ENCODE measurements at places on chromosomes 2 and 18.

GRCh38 chr2:47250586-47251403 lies 95.7 kb upstream of the STPG4 start:
- no peaks in the 10 kb centered on the region for H3K27me3 ChIP-seq
- H3K4me3 ChIP-seq = no peak overlapping the region
- H3K4me1 ChIP-seq = no peaks in the 10 kb centered on the region
- H3K27ac ChIP-seq = no peak overlapping the region
- H3K36me3 ChIP-seq = no peaks in the 10 kb centered on the region

DNA sequence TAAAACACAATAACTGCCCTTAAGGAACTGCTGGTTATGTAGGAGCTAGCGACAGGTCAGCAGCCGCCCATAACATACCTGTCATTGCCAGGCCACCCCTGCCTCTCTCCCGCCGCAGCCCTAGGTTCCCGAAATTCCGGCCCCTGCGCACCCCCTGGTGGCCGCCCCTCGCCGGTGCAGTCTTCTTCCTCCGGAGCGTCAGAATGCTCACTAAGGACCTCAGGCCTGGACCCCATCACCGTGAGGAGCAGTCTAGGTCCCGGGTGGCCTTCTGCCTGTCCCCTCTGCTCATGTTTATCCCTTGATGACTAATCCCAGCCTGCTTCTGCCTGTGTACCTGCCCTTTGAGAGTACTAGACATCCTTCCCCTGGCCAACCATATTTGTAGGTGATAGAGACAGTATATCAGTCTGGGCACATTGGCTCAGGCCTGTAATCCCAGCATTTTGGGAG lies 115.7 kb upstream of the SLC1A4 start:
- no peaks in the 10 kb centered on the region for H3K27me3 ChIP-seq
- peaks cover 6% of the 10 kb centered on the region for H3K4me1 ChIP-seq

GRCh38 chr2:221747289-221747972 lies 175.3 kb upstream of the EPHA4 start:
- no peaks in the 10 kb centered on the region for H3K27me3 ChIP-seq
- DNase-seq = no peak
- H3K27ac ChIP-seq = no peak overlapping the region
- H3K4me1 ChIP-seq = no peaks in the 10 kb centered on the region

GRCh38 chr18:2706903-2707302 lies 51.4 kb downstream of the SMCHD1 start:
- H3K4me1 ChIP-seq = peaks cover 23% of the 10 kb centered on the region
- no peak overlapping the region for H3K4me3 ChIP-seq
- no peak for DNase-seq
- H3K27ac ChIP-seq = peak overlapping the region; percentile 83
- peaks cover 50% of the 10 kb centered on the region for H3K36me3 ChIP-seq
- no peaks in the 10 kb centered on the region for H3K27me3 ChIP-seq

DNA sequence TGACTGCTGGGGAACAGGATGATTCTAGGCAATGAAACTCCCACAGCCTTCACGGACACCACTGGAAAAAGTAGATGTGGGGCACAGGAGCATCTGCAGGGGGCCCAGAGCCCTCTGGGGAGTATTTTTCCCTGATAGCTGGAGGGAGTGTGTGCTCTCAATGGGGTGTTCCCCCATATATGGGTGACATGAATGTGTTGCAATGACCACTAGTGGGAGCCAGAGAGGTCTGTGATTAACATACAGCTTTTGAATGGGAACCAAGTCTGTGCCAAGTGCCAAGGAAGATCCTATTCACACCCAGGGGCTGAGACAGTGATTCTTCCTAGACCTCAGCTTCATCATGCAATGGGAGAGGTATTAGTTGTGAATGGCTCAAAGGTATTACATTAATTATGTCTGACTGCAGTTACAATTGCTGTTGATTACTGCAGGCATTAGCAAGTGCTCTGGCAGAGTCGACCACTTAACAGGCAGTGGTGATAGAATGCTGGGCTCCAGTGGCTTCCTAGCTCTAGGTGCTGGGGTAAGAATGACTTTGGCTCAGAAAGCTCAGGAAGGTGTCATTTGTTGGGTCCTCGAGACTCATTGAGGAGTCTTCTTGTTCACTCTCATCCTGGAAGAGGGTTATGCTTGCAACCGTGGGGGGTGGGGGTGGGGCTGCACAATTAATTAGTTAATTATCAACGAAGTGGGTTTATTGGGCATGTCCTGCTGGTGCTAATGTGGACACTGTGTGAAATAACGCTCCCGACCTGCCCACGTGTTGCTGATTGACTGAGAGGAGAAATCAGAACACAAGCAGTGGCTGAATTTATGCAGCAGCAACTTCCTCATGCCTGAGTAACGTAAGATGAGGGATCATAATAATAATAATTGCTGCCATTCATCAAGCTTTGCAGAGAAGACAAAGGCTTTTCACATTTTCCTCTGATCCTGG lies 194.1 kb downstream of the CLIP4 start:
- peak; percentile 19 for DNase-seq
- H3K36me3 ChIP-seq = no peaks in the 10 kb centered on the region
- H3K27me3 ChIP-seq = peaks cover 51% of the 10 kb centered on the region
- no peak overlapping the region for H3K27ac ChIP-seq
- H3K4me3 ChIP-seq = no peak overlapping the region

GRCh38 chr2:181348107-181348837 lies 108.9 kb upstream of the ITGA4 start:
- no peaks in the 10 kb centered on the region for H3K27me3 ChIP-seq
- peaks cover 14% of the 10 kb centered on the region for H3K36me3 ChIP-seq
- no peak for DNase-seq
- peak overlapping the region; percentile 36 for H3K27ac ChIP-seq
- H3K4me1 ChIP-seq = peaks cover 24% of the 10 kb centered on the region

GRCh38 chr2:241080405-241081189 lies 21.5 kb downstream of the MTERF4 start:
- H3K36me3 ChIP-seq = peaks cover 12% of the 10 kb centered on the region
- DNase-seq = no peak
- peak overlapping the region; percentile 44 for H3K27ac ChIP-seq
- H3K4me1 ChIP-seq = peaks cover 4% of the 10 kb centered on the region
- H3K27me3 ChIP-seq = no peaks in the 10 kb centered on the region

- no peaks in the 10 kb centered on the region for H3K27me3 ChIP-seq
- peaks cover 46% of the 10 kb centered on the region for H3K4me1 ChIP-seq
- no peak for DNase-seq
- H3K36me3 ChIP-seq = no peaks in the 10 kb centered on the region
- H3K4me3 ChIP-seq = no peak overlapping the region
Measured at GRCh38 chr2:64765160-64765805, 111.6 kb upstream of the SERTAD2 start.

DNA sequence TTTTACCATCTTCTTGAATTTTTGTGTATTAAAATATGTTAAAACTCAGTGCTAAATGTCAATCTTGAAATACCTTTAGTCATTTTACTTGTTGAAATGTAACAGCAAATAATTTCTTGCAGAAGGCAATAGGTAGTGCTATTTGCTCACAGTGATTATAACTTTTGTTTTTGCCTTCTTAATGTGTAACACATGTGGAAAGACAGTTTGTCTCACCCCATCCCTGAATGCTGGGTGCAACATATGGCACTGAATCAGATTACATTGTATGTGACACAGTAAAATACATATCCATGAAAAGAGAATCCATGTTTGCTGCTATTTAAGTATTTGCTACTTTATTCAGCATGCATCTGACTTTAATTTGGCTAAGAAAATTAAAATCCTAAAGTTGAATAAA lies 35.3 kb downstream of the FRZB start:
- H3K4me3 ChIP-seq = no peak overlapping the region
- no peaks in the 10 kb centered on the region for H3K4me1 ChIP-seq
- H3K27me3 ChIP-seq = peaks cover 20% of the 10 kb centered on the region
- no peak overlapping the region for H3K27ac ChIP-seq
- no peak for DNase-seq
- H3K36me3 ChIP-seq = no peaks in the 10 kb centered on the region

DNA sequence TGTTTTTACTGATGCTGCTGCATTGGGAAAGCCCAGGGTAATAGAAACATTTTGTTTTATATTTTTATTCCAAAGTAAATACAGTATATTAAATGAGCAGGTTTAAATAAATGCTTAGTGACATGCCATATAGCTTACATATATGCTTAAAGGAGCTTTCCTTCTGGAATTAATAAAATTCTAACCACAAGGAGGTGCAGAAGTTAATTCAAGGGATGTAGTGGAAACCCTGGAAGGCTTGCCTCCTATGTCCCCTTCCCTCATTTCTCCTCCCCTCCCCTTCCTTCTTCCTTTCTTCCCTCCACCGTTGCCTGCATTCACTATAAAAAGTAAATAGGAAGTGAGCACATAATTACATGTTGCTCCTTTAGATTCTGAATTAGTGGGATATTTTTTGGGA lies 96.3 kb downstream of the UBE2E3 start:
- H3K36me3 ChIP-seq = no peaks in the 10 kb centered on the region
- no peak overlapping the region for H3K27ac ChIP-seq
- H3K27me3 ChIP-seq = no peaks in the 10 kb centered on the region
- peaks cover 8% of the 10 kb centered on the region for H3K4me1 ChIP-seq

DNA sequence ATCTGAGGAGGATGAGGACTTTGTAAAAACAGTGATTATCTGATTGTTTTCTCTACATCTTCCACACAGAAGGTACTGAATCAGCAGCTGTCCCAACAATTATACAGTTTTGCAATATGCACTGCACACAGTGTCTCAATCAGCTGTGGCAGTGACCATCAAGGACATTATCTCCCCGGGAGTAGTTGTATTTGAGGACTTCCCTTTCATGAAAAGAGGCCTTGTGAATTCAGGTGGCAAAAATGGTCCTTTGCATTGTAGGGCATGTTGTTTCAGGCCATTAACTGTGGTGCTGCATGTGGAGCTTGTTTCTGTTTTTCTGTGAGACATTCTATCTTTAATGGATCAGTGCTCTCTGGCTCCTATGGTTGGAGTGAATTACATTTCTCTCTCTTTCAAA lies 779.4 kb upstream of the FSHR start:
- H3K4me3 ChIP-seq = no peak overlapping the region
- H3K27ac ChIP-seq = no peak overlapping the region
- no peak for DNase-seq
- no peaks in the 10 kb centered on the region for H3K36me3 ChIP-seq
- no peaks in the 10 kb centered on the region for H3K27me3 ChIP-seq

DNA sequence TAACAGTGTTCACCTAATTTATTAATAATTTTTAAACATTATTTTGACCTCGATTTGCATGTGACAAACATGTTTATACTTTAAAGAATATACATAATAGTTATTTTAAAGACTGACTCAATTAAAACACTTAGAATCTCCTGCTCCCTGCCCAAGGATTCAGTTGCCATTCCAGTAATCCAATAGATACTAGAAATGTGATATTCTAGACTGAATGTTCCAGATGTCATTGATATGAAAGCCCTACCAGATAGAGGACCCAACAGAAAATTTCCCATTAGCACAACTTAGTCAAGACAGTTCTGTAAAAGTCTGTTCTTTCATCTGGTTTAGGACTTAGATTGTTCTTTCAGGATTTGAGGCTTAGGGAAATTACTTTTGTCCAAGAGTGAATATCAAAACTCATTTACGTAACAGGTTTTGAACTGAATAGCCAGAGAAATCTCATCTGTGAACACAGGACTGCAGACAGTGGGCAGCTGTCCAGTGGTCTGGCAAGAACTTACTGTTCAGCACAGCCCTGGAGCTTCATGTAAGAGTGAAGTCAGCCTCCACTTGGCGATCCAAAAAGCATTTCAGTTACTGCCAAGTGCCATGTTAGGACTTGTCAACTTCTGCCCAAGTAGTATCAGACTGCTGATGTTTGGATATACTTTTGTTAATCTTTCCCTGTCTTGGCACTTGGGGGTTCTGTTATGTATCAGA lies 77.5 kb downstream of the OSBPL6 start:
- no peak for DNase-seq
- H3K36me3 ChIP-seq = no peaks in the 10 kb centered on the region

DNA sequence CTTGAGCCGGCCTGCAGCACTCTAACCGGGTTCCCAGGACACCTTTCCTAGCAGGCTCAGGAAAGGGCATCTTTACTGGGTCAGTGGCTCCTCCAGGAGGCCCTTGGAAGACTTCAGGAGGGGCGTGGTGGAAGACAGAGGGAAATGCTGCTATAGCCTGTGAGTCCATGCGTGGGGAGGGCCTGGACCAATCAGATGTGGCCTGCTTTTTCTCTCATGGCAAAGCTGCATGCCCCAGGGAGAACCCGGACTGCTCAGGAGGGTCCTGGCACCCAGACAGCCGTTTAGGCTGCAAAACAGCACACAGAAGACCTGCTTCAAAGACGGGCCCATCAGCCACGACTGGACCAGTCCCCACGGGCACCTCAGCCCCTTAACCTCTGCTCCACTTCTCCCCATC lies 84.4 kb downstream of the EIPR1 start:
- no peak overlapping the region for H3K27ac ChIP-seq
- H3K4me1 ChIP-seq = no peaks in the 10 kb centered on the region
- no peak for DNase-seq
- H3K4me3 ChIP-seq = no peak overlapping the region
- H3K27me3 ChIP-seq = no peaks in the 10 kb centered on the region

DNA sequence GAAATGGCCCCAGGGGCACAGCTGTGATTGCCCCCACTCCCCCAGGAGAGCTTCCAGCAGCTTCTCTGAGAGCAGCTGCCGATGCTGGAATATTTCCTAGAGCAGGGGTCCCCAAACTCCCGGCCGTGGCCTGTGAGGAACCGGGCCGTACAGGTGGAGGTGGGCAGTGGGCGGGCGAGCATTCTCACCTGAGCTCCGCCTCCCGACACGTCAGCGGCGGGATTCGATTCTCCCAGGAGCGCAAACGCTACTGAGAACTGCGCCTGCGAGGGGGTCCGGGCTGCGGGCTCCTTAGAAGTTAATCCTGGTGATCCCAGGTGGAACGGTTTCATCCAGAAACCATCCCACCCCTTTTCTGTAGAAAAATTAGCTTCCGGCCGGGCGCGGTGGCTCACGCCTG lies 69.1 kb upstream of the PXDN start:
- H3K4me1 ChIP-seq = no peaks in the 10 kb centered on the region
- no peak for DNase-seq
- no peak overlapping the region for H3K27ac ChIP-seq

DNA sequence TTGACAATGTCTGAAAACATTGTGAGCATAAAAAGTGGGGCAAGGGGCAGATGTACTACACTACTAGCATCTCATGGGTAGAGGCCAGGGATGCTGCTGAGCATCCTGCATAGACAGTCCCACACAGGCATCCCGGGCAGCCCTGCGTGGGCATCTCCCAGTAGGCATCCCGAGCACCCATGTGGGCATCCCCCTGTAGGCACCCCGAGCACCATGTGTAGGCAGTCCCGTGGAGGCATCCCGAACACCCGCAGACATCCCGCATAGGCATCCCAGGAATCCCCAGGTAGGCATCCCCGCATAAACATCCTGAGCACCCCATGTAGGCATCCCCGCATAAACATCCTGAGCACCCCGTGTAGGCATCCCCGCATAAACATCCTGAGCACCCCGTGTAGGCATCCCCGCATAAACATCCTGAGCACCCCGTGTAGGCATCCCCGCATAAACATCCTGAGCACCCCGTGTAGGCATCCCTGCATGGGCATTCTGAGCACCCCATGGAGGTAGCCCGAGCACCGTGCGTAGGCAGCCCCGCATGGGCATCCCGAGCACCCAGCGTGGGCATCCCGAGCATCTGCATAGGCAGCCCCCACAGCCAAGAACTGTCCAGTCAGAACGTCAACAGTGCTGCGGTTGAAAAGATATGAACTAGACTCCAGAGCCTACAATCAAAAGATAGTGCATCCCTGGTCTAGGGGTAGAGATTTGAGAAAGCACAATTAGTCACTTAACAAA lies 273.5 kb downstream of the NBAS start:
- no peaks in the 10 kb centered on the region for H3K4me1 ChIP-seq
- H3K4me3 ChIP-seq = no peak overlapping the region
- no peaks in the 10 kb centered on the region for H3K27me3 ChIP-seq
- no peak overlapping the region for H3K27ac ChIP-seq

GRCh38 chr2:122003196-122003940 lies 247.9 kb downstream of the TSN start:
- no peaks in the 10 kb centered on the region for H3K36me3 ChIP-seq
- no peak overlapping the region for H3K4me3 ChIP-seq
- no peaks in the 10 kb centered on the region for H3K27me3 ChIP-seq
- no peaks in the 10 kb centered on the region for H3K4me1 ChIP-seq
